ENCODE measurements at places on chromosomes 16 and 17. TPM values are rescaled to one million over a fixed set of nuclear protein-coding genes. Genes with fewer than 3 reads are reported as not detected.
A peak's percentile ranks its signal among the peaks of the same experiment; 100 is the strongest.

DNA sequence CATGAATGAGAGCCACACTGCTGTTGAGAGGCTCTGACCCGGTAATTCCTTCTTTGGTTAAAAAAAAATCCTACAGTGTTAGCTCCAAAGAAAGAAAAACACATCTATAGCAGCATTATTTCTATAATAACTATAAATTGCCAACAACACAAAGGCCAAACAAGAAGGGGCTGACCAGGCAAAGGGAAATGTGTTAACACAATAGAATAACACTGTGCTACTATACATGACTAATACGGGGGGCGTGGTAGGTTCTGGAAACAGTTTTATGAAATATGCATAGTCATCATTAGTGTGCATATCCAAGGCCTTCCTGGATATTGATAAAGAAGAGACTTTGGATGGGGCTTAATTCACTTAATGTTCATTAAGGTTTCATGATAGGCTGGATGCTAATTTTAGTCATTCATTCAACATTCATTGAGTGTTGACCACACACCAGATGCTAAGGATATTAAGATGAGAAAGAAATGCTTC lies 50.0 kb upstream of the CCL1 start:
- DNase-seq = no peak

GRCh38 chr17:73384926-73385325 lies 73.1 kb upstream of the CDC42EP4 start:
- no peak for DNase-seq

DNA sequence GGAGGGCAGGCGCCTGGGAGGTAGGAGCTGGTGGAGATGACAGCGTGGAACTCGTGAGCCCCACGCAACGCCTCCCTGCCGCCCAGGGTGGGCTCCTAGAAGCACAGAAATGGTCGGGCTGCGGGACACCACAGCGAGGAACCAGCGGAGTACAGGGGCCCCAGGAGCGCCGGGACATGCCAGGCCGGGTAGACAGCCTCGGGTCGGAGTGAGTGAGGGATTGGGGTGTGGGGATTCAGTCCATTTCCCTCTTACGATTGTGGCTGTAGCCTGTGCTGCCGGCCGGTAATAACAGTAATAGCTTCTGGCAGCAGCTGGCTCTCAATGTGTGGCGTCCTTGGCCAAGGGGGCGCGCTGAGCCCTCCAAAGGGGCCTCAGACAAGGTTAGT lies 12.2 kb upstream of the CES3 start:
- no peak for DNase-seq

DNA sequence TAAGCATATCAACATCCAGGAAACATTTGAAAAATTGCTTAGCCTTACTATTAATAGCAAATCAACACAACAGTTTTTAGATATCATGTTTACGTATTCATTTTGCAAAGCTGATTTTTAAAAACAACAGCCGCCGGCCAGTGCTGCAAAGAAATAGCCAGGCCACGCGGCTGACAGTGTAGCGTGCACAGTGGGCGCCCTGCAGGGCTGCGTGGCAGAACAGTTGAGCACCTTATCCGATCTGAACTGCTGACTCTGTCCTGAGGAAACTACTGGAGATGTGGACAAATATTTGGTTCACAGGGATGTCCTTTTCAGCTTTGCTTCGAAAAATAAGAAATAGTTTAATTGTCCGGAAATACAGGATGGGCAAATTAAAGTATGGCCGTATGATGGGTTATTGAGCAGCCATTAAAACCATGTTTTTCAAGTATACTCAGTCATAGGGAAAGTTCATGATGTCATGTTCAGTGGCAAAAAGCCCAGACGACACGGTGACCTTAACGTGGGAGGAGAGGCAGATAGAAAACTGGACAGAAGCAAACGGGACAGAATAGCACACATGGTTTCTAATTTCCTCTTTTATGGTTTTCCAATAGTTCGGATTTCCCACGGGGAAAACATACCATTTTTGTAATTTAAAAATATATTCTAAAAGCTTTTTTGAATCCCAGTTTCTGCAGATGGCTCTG lies 52.4 kb upstream of the ENDOV start:
- peak; percentile 40 for DNase-seq

DNA sequence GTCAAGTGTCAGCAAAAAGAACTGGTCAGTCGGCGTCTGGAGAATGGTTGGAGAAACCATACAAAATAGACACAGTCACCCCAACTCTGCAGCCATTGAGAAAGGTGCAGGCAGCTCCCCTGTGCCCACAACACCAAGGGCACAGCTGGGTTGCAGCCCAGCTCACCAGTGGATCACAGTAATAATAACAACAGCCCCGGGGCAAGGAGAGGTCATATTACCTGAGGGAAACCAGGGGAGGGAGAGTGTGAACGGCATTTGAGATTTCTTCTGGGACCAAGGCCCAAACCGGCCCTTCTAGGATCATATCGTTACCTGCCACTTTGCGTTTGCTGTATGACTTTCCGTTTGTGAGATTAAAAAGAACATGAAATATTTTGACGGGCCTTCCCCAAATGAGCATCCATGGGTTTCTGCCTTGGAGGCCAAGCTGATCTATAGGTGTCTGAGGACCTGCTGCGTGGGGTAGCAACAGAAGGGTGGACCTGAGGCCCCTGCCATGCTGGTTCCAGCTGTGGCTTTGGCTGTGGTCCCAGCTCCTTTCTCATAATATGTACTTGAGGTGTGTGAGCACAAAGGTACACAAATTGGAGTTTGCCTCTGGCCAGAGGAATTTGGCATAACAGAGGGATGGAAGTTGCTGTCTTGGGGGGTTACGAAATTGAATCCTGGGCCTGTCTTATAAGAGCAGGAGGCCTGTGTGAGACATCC lies 154.6 kb downstream of the CMIP start:
- DNase-seq = no peak

The NLRP1 gene
- total RNA-seq = 27.0 TPM

The AXIN2 gene
- 14.4 TPM for total RNA-seq

The CTRB2 gene
- 26.7 TPM for total RNA-seq

The ZSCAN32 gene
- 10.9 TPM for total RNA-seq
